ENCODE measurements at places on chromosomes 11 and 22.

DNA sequence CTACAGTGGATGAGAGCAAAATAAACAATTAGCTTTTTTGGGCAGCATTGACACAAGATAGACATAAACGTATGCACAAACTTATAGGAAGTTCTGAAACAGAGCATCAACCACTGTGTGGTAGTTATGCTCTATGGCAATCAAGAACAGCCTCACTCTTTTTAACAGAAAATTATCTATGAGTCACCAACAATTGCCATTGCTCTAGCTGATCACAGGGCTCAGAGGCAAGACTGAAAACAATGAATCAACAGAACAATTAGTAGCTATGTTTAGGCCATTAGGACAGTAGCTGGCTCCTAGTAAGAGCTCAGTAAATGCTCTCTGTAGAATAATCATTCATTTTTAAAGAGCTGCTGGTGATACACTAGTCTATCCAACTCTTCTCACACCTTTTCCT is 34.9 kb upstream of the PICALM start:
- no peak for DNase-seq

GRCh38 chr11:112297248-112297866 is 36.7 kb upstream of the PLET1 start:
- no peak for DNase-seq

GRCh38 chr11:126624506-126624905 is 269.0 kb downstream of the ST3GAL4 start:
- no peak for DNase-seq

DNA sequence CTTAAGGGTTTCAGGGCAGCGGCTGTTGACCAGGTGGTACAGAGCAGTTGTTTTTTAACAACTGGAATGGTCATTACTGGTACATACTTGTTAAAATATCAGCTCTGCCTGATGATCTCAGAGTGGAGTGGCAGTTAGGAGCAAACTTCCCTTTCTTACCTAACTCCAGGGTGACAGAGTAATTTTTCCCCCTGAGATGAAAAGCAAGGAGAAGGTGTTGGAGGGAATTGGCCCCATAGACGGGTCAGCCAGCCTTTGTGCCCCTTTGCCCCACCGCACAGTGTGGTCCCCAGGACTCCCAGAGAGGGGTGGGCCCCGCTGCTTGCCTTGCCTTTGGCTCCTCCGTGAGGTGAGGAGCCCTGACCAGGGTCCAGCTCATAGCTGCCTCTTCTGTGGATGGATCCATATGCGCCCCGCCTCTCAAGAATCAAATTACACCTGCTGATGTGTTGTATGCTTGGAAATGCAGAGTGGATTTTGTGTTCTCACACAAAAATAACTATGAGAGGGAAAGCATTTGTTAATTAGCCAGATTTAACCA is 27.0 kb upstream of the SORL1-AS1 start:
- DNase-seq = no peak

DNA sequence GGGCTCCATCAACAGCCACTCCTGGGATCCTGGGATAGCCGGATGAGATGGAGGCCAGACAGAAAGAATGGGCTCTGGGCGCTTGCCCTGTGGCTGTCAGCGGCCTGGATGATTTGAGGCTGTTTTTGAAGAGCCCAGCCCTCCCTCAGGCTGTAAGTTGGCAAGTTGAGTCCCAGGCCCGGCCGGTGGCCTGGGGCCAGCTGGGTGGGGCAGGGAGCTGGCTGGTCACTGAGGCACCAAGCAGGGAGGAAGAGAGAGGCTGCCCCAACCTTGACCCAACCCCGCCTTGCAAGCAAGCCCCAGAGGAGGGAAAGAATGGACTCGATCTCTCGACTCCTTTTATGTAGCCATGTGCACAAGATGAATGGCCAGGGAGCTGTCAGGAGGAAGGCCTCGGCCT is 34.9 kb downstream of the RIBC2 start:
- no peak for DNase-seq

DNA sequence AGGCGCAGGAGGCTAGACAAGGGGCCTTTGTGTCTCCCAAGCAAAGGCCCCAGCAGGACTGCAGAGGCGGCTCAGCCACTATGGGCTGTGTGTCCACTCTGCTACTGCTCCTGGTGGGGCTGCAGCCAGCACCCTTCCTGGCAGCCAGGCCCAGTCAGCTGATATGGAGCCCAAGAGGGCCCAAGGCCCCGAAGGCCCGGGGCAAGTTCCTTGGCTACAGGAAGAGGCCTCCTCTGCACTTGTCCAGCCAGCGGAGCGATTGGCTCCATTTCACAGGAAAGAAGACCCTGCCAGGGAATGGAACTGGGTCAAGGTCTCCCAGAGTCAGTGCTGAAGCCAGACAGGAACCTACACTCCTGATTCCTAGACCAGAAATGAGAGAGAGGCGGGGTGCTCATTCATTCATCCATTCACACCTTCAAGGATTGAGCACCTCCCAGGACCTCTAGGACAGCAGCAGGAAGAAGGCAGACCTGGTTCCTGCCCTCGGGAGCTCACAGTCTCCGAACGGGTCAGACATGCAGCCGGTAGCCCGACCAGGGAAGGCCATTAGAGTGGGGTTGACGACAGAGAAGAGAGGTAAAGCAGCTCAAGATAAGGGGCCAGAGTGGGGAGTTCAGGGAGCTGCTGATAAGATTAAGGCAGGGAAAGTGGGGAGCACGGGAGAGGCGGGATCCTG is 811 bp upstream of the P2RY2 start:
- DNase-seq = no peak

GRCh38 chr11:41267451-41267850 is 192.0 kb downstream of the LRRC4C start:
- DNase-seq = no peak

DNA sequence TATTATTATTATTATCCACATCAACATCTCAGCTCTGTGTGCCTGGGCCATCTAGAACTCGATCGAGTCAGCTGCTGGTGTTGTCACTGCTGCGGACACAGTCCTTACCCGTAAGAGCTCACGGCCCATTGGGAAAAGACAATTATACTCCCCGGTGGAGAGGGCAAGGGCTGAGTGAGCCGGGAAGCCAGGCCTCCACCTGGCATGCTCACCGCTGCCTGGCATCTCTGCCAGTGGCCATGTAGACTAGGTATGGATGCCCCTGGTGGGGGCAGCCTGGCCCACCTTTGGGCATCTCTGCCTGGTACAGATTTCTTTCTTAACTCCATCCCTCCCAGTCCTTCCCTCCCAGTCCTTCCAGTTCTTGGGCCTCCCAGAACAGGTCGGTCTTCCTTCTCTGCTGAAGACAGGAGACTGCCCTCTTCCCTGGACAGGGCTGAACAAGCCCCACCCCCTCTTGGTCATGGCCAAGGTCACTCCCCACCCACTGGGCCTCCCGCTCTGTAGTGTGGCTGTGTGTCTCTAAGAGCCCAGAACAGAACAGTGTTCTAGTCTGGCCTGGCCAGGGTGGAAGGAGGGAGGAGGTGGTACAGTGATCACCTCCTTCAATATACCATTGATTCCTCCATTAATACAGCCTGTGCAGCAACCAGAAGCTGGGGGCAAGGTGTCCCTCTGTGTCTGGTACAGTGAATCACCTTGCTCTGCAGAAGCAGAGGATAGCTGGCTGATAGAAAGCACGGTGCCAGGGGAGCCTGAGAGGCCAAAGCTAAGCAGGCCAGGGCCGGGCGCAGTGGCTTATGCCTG is 57.7 kb downstream of the FLRT1 start:
- peak; percentile 63 for DNase-seq

DNA sequence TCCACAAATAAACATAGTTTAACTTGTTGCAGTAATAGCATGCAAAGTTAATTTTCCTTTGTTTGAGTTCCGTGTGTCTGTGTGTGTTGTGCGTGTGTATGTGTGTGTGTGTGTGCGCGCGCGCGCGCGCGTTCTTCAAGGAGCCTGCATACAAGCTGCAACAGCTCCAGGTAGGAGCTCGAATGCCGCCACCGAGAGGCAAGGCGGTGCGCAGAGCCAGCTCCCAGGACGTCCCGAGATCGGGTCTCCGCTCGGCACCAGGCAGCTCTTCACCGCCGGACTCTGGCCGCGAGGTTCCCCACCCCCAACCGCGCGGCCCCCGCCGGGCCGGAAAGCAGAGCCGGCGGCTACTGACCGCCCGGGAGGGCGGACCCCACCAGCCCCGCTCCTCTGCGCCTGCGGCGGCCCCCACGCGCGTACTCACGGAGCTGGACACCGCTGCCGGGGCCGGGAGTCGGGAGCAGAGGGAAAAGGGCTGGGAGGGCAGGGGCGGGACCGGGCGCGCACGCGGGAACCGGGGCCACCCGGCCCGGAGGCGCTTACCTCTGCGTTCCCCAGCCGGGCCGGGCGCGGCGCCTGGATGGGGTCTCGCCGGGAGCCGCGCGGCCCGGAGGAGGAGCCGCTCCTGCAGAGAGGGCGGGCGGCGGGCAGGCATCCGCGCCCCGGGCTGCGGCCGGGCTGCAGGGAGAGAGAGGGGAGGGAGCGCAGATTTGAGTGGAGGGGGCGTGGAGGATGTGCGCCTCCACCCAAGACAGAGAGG is 40.4 kb upstream of the AKIP1 start:
- peak; percentile 48 for DNase-seq

GRCh38 chr11:11409901-11410300 is 56.9 kb upstream of the CSNK2A3 start:
- DNase-seq = no peak

- no peak for DNase-seq
Observed at GRCh38 chr11:109972181-109972715, 120.9 kb upstream of the ZC3H12C start.

DNA sequence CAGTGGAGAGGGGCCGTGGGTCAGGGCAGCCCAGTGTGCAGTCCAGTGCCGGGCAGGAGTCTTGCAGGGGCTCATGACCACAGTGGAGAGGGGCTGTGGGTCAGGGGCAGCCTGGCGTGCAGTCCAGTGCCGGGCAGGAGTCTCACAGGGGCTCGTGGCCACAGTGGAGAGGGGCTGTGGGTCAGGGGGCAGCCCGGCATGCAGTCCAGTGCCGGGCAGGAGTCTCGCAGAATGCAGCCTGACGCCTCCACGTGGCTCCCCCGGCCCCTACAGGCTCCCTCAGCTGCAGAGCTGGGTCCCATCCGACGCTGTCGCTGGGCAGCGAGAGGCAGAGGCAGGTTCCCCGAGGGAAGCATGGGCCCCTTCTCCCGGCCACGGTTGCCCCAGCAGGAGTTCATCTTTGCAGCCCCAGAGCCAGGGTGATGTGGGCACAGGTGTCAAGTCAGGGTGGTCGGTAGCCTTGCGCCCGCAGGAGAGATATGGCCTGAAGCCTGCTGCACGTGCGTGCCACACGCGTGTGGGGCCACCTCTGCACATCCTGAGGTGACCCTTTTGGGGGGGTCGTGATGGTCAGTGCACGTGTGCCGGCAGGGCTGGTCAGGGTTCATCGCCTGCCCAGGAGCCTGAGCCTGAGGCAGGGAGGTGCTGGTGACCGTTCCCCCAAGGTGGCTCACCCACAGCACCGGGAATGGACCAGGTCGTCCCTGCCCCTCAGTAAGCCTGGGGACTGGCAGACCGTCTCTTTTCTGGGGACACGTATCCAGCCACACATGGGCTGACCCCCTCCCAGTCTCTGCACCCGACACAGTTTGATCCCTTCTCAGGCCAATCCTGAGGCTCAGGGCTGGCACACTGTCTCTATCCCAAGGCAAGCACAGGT is 2.9 kb downstream of the IFITM5 start:
- DNase-seq = no peak

DNA sequence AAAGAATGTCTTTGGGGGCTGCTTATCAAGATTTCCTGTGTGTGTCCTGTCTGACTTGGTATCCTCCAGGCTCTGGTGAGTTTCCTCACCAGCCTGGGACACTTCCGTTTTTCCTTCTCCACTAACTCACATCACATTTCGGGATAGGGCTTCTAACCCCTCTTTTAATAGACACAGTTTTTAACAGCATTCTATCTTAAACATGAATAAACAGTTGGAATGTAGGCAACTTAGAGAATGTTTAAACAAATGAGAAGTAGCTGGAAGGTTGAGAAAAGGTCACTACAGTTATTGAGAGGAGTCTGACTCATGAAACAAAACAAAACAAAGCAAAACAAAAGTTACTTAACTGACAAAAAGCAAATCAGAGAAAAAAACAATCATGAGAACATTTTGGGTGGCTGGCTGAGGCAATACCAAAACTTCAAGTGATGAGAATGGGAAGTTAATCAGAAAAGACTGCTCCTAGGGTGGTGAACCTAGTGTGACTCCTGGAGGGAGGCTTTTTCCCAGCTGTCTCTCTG is 64.7 kb upstream of the CTSC start:
- no peak for DNase-seq

- no peak for DNase-seq
Observed at GRCh38 chr22:23478175-23478574, 101.9 kb downstream of the IGLL1 start.

GRCh38 chr11:63769042-63769713 is 603 bp upstream of the ZFTA start:
- no peak for DNase-seq

- no peak for DNase-seq
Observed at GRCh38 chr11:96817482-96818399, 427.9 kb downstream of the JRKL start.

DNA sequence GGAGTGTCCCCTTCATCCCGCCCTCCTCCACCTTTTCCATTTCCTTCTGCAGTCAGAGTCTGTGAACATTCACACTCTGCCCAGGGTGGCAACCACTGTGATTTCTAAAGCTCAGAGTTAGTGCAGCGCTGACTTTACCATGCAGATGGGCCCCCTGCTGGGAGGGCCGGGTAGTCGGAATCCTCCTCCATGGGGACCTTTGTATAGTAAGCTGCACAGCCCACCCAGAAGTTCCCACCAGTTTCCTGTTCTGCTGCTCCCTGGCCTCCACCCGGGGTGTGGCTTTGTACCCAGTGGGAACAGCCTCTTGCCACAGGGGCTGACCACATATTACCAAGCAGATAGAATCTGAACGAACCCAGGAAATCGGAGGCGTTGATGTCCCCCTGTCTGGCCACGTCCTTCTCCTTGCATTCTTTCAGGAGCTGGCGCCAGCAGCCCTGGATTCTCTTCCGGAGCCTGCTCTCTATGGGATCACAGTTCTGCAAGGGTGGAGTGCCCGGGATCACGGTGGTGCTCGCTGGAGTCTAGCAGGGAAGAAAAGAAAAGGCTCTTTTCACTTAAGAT is 125.3 kb downstream of the MPPED1 start:
- DNase-seq = no peak

GRCh38 chr22:27895600-27895999 is 23.5 kb downstream of the PITPNB start:
- no peak for DNase-seq

GRCh38 chr11:73380331-73380730 is 4.1 kb downstream of the RELT start:
- DNase-seq = no peak

- DNase-seq = no peak
Observed at GRCh38 chr22:19748139-19748538, 12.4 kb upstream of the TBX1 start.

DNA sequence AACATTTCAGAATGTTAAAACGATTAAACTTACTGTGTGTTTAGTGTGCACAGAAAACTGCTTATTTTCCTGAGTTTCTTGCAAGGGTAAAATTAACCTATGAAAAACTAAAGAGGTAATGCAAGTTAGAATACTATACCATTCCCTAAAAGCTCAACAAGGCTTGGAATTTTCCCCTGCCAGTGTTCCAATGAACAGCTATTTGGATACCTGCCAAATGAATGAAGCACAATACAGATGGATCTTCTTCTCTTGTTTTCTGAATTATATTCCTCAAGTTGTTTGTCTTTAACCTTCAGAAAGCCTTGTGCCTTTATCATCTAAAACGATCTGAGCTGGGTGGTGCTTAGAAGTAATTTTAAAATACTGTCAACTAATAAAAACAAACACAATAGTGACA is 204.5 kb downstream of the LRRC4C start:
- DNase-seq = peak; percentile 21

All from NCI-H187 (cell line).